T-helper 2 cell (primary cell): ENCODE measurements at places on chromosomes 4 and X.
A peak's percentile ranks its signal among the peaks of the same experiment; 100 is the strongest.

GRCh38 chrX:136273986-136274385 is 22.8 kb upstream of the MAP7D3 start:
- DNase-seq: no peak

DNA sequence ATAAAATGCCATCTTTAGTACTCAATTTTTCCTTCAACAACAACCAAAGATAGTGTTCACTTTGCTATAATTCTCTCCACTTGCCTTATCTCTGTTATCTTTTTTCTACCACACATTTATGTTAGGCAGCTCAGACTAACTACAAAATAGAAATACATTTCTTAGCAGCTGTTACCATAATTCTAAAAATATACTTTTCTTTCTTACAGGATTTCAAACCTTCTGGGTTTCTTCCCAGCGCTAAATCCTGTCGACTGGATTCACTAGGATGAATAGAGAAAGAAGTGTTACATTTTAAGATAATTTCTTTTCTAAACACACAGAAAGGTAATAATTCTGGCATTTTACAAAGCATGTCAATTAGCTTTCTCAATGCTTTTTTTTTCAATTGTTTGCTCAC is 105.5 kb upstream of the GK2 start:
- no peak for DNase-seq

- DNase-seq: no peak
These were observed 107.0 kb downstream of the IQCM start for GRCh38 chr4:149708513-149709130.

DNA sequence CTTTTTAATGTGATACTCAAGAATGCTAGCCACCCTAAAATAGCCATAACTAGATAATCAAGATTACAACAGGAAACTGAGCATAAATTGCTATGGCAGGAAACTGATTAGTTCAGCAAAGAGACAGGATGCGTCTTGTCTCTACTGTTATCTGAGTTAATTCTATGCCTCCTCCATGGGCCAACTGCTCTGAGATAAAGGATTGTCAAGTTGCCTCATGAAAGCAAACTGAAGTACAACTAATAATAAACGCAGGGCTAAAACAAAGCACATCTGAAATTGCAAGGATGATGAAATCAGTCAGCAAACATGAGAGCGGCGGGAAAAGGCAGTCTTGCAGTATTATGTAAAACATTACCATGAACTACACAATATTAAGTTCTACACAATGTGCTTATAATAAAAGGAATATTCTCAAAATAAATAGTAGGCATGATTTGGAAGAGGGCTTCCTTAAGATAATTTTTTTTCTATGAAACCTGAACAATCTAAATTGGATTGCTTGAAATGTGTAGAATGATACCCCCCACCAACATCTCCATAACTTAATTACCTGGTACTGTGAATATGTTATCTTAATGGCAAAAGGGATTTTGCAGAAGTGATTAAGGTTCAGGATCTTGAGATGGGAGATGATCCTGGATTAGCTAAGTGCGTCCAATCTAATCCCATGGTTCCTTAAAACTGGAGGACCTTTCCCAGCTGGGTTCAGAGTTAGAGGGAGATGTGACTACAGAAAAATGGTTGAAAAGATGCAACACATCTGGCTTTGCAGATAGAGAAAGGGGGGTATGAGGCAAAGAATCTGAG is 65.9 kb downstream of the ANTXR2 start:
- no peak for DNase-seq

DNA sequence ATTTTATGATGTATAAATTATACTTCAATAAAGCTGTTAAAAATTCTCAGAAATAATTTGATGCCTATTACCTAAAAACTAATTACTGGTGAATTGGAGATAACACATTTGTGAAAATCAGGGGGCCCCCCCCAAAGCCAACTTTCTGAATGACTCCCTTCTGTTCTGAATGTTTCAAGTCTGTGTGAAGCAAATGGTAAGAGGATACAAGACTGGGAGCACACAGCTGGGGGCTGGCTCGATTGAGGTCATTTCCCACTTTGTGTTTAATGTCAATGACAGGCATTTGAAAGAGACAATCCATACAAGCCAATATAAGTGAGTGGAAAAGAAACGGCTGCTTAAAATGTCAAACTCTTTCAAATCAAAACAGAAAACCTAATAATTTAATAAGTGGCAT is 155.8 kb downstream of the SH2D1A start:
- no peak for DNase-seq

GRCh38 chr4:61202638-61203435 is 2.7 kb downstream of the ADGRL3 start:
- no peak for DNase-seq

DNA sequence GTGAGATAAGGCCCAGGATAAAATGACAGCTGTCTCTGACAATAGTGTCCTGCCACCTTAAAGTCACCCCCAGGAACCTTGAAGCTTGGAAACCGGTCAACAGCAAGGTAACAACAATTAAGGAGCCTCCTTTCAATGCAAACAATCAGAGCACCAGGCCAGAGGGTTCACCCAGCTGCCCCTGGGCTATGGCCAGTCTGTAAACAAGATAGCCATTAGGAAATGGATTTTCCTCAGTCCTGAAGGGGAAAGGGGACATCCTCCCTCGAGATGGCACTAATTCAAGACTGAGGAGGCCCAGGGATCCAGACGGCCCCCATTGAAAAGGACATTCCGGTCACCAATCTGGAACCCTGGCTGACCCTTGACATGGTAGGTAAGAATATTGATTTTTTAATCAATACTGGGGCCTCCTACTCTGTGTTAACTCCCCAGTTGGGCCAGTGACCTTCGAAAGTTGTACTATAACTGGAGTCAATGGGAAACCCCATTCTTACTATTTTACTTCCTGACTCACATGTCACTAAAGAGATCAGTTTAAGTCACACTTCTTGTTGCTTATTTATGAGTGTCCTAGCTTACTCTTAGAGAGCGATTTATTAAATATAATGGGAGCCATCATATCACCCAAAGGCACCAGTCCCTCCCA is 61.7 kb upstream of the CT45A1 start:
- no peak for DNase-seq

GRCh38 chrX:96591421-96591820 is 93.2 kb upstream of the DIAPH2 start:
- no peak for DNase-seq

- no peak for DNase-seq
These were observed 782.2 kb downstream of the ARAP2 start for GRCh38 chr4:35461931-35462659.

DNA sequence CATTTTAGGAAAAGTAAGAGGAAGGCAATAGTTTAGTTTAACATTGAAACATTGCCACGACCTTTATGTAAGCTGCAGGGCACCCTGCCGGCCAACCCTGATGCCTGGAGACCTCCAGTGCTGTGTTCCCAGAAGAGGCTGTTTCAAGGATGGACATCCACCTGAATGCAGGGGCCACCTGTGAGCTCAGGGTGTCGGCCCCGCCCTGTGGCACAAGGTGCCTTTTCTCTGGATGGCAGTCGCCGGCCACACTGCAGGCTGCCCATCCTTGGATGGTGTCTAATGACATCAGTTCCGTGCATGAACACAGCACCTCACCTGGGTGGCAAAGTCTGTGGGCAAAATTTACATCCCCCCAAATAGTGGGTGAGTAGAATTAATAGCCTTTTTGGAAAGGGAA is 180.0 kb downstream of the AFAP1 start:
- no peak for DNase-seq

- DNase-seq: no peak
These were observed 211.5 kb downstream of the PDGFRA start for GRCh38 chr4:54440394-54441136.

DNA sequence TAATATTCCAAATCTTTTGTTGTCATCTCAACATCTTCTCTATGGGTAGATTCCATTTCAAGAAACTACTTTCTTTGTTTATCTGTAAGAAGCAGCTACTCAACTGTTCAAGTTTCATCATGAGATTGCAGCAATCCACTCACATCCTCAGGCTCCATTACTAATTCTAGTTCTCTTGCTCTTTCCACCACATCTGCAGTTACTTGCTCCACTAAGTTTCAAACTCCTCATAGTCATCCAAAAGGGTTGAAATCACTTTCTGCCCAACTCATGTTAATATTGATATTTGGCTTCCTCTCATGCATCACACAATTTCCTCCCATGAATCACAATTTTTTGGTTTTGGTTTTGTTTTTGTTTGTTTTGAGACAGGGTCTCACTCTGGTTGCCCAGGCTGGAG is 35.7 kb downstream of the ADH5 start:
- DNase-seq: no peak

GRCh38 chrX:20053537-20053936 is 62.7 kb upstream of the BCLAF3 start:
- DNase-seq: no peak

GRCh38 chr4:185657183-185657582 is 121.9 kb upstream of the PDLIM3 start:
- DNase-seq: no peak

DNA sequence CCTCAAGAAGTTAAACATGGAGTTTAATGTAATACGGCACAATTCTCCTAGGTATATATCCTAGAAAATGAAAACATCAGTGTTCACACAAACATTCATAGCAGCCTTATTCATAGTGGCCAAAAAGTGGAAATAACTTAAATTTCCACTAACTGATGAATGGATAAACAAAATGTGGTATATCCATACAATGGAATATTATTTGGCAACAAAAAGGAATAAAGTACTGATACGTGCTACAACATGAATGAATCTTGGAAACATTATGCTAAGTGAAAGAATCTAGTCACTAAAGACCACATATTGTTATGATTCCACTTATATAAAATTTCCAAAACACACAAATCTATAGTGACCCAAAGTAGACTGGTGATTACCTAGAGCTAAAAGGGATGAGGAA is 14.6 kb downstream of the SDAD1 start:
- DNase-seq: no peak

DNA sequence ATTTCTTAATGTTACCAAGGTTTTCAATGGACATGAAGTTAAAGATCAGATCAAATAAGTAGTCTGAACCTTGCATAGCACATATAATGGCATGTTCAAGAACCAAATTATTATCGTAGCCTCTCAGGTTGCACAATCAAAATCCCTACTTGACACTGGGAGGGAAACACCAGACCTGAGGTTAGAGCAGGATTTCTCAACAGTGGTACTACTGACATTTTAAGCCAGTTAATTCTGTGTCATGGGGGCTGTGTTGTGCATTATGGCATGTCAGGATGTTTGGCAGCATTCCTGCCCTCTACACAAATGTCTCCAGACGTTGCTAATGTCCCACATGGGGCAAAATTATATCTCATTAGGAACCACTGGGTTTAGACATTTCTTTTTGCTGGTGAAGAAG is 20.8 kb downstream of the RLIM start:
- DNase-seq: no peak

GRCh38 chrX:136193771-136194170 is 46.4 kb downstream of the FHL1 start:
- DNase-seq: no peak

GRCh38 chrX:110021258-110022022 is 18.5 kb downstream of the TMEM164 start:
- no peak for DNase-seq

DNA sequence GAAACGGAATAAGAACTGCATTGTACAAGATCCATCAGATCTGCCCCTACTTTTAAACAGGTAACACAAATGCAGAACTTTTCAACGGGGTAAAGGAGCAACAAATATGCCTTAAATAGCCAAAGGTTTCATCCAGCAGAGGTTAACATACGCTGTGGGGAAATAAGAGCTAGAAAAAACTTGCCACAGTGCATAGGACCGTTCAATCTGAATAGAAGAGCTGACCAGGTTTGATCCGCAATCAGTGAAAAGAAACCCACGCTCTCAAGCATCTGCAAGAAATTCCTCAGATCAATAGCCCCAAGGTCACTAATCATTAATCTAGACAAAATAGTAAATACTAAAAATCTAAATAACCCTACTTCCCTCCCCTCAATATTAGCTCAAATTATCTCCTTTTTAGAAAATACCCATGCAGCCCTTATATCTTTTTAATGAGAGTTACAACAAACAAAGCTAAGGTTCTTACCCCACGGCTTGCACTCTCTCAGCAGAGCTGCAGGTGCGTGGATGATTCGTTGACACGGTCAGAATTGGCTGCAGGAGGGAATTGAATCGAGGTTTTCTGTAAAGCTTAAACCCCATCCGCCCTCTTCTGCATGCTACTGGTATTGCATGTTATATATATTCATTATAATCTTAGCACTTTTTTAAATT is at the start of gene TLR10:
TSS of gene TLR10 (minus strand) at position 539 of the 657 bp plus-strand sequence. CDS start 7,400 bp downstream, outside the sequence.
- no peak for DNase-seq

- no peak for DNase-seq
These were observed 49.0 kb upstream of the HS6ST2 start for GRCh38 chrX:133007458-133007857.

- DNase-seq: peak; percentile 33
These were observed 773 bp downstream of the DAPP1 start for GRCh38 chr4:99817309-99817890.

DNA sequence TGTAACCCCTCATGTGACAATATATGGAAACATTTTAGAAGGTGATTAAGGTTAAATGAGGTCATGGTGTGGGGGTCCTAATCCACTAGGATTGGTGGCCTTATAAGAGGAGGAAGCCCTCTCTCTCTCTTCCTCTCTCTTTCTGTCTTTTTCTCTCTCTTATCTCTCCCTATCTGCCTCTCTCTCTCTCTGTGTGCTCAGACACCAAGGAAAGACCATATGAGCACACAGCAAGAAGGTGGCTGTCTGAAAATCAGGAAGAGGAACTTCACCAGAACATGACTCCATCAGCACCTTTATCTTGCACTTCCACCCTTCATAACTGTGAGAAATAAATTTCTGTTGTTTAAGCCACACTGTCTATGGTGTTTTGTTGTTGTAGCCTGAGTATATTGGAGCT is 1472.2 kb downstream of the PCDH7 start:
- no peak for DNase-seq

GRCh38 chr4:102139932-102140331 is 205.3 kb downstream of the SLC39A8 start:
- DNase-seq: no peak

DNA sequence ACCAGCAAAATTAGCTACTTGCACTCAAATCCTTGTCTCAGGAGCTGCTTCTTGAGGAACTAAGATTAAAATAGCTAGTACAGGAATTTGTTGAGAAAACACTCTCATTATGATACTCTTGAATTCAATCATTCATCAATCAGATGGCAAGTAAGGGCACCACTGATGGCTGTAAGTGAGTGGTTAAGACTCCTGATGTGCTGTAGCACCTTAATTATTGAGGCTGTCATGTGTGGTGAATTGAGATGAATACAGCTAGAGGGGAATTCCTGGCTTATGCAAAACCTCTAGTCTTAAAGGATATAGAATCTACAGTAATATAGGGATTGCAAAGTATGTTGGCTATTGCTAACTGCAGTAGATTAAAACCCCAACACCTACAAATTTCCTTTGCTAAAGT is 509.1 kb downstream of the IQCM start:
- DNase-seq: no peak

GRCh38 chr4:112058433-112058832 is 86.8 kb upstream of the FAM241A start:
- no peak for DNase-seq
